ENCODE measurements at places on chromosomes 4 and X. TPM values are rescaled to one million over a fixed set of nuclear protein-coding genes. Genes with fewer than 3 reads are reported as not detected.

- peak; percentile 62 for DNase-seq
These were observed 42.8 kb upstream of the KLF3 start for GRCh38 chr4:38621028-38621684.

GRCh38 chr4:152936446-152937335 is 568 bp downstream of the FHDC1 start:
- peak; percentile 23 for DNase-seq

GRCh38 chr4:57137261-57137660 is 27.1 kb upstream of the IGFBP7 start:
- DNase-seq: no peak

Gene NPY1R
- 6.9 TPM for total RNA-seq

Gene GCNA
- 8.1 TPM for total RNA-seq

Gene CXCL3
- total RNA-seq: 153 TPM

DNA sequence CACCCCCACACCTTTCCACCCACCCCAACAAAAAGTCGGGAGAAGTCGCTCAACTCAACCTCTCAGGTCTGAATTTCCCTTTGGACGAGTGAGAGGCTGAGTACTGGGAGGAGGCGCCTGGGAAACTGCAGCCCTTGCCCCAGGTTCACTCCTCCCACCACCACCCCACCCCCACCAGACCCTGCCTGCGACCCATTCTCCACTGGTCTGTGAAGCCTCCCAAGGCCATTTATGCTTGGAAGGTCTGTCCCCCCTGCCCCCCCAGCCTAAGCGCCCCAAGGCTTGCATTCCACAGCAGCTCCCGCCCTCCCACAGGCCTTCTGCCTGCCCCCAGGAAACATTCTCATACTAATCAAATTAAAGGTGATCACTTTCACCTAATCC is 27.2 kb downstream of the ELF4 start:
- no peak for DNase-seq

DNA sequence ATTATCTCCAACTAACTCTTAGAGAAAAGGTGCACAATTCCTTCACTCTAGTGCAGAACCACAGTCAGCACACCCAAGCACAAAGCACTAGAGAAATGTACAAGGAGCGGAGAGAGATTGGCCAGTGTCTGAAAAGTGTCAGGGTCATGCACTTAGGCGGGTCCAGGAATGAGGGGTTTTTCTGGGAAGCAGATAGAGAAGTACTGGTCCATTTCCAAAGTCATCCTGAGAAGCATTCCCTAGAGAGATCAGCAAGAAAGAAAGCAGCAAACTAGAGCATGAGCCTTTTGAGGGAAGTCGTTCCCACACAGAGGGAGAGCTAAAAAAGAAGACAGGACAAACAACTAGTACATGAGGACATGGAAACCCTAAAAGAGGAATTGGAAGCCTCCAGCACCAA is 168.1 kb upstream of the MAP3K15 start:
- DNase-seq: no peak

DNA sequence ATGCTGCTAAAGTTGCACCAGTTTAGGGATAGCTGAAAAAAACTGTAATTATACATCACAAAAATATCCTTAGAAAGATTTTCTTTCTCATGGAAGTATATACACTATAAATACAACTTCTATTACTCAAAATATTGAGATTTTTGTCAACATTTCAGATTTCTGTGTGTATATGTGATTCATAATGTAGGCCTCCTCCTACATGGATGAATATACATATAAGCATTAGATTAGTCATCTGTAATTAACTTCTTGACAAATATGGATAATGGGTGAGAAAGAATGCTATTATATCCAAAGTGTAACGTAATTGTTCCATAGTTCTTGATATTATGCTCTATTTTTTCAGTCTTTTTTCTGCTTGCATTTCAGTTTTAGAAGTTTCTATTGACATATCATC is 124.9 kb downstream of the CBLL2 start:
- DNase-seq: no peak

DNA sequence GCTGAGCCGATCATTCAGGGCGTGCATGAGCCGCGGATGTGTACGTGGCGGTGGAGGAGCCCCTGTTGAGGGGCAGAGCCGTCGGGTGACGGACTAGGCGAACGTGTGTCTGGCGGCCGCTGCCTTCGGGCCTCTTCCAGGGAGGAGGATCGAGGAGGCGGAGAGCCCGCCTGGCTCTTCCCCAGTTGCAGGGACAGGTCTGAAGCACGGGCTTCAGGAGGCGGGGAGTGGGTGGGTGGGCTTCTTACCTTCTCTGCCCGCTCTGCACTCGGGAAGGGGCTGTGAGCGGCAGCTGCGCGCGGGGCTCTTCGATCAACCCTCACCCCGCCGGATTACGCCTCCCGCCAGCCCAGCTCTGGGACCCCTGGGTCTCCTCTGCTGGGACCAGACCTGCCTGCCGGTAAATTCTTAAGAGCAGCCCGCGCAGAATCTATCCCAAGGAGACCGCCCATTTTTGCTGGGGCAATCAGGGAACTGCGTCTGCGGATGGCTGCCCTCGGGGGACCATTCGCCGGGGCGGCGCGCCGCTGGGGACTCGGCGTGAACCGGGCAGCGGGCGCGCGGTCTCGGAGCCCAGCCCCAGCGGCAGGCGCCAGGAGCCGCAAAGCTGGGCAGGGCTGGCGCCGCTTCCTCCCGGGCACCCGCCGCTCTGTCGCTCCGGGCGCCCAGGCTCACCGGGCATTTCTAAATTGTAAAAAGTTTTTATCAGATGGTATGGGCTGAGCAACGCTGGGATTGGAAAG is 4.9 kb downstream of the PLAC8 start:
- peak; percentile 52 for DNase-seq

DNA sequence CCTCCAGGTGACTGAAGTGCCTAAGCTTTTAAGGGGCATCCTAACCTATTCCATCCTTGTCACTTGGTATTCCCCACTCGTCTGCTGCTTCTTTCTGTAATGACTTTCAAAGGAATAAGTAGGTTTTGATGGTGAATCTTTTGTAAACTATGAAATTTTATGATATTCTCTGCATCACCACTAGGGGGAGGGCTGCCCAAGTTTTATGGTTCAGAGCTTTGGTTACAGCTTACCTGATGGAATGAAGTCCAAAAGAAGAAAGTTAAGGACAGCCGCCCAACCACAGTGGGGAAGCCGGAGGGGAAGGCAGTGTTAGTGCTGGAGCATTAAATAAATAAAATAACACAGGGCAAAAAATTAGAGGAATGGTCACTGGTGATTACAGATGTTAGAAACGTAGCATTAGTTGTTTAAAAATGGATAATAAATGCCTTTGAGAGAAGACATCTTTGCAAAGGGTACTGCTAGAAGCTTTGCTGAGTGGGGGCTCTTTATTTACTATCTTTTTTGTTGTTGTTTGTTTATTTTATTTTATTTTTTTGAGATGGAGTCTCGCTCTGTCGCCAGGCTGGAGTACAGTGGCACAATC is 204.9 kb downstream of the GBA3 start:
- DNase-seq: peak; percentile 54

GRCh38 chrX:45479196-45479834 is 278.6 kb upstream of the DIPK2B start:
- DNase-seq: no peak

GRCh38 chr4:80788798-80789197 is 241.7 kb upstream of the BMP3 start:
- DNase-seq: no peak

DNA sequence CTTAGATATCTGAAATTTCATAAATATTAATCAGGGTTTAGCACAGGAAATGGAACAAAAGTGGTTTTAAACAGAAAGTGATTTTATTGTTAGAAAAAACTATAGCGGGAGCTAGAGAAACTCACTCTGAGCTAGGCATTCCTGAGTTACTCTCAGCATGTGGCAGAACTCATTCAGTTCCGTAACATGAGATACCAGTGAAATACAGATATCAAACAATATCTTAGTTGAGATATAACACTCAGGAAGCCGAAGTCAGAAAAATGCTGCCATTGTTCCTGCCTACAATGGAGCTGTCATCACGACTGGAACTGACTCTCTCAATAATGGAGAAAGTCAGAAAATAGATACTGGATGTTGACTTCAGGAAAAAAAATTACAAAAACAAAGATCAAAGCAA is 1428.7 kb downstream of the PCDH18 start:
- DNase-seq: no peak

Gene TKTL2
- 0.15 TPM for total RNA-seq

Gene JCHAIN
- not detected for total RNA-seq

GRCh38 chr4:5036239-5036638 is 15.0 kb upstream of the STK32B start:
- no peak for DNase-seq
